ENCODE measurements at places on chromosomes 5 and 9.
A peak's percentile ranks its signal among the peaks of the same experiment; 100 is the strongest.

- no peak for DNase-seq
Observed at GRCh38 chr5:169805937-169806700, 169.0 kb downstream of the DOCK2 start.

DNA sequence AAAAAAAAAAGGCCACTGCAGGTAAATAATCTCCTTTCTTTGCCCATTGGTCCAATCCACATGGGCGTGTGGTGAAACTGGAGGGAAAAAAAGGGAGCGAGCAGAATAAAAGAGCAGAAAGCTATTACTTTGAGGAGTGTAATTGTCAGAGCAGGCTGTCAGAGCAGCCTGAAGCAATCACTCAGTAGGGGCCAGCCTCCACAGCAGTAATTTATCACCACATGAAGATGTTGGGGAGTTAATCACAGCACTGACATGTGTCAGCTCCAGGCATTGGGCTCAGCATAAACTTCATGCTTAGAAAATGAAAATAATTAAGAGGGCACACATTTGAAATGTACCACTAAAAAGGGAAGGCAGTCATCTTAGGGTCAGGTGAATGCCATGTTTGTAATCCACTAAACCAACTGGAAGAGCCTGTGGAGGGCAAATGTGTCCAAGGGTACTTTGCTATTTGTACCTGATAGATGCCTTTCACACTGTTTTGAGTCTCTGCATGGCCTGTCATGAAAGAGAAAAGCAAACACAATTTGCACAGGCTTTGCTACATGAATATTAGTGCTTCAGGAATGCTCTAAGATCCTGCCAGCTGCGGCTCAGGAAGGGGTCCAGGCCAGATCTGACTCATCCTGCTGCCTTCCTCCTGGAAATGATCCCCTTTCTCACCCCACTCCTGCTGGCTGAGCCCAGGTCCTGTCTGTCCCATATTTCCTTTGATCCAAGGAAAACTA, 2.9 kb upstream of the PTGER4 start:
- DNase-seq, result peak; percentile 85

DNA sequence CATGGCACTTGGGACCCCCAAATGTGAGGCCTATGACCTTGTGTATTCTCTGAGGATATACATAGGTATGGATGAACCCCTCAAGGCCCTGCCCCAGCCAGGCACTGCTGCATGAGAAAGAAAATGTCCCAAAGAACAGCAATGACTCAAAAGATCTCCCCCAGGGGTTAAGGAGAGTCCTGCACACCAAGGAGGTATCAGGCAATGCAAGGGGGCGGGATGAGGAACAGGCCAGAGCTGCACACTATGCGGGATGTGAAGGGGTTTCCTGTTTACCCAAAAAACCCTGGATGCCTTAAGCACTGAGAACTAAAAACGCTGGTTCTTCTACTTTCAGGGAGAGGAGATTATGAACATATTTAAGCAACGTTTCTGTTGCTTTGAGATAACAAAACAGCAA, 3.4 kb downstream of the RAPGEF1 start:
- no peak for DNase-seq

- no peak for DNase-seq
Observed at GRCh38 chr9:36881316-36881715, 152.8 kb downstream of the PAX5 start.

GRCh38 chr9:89806371-89807100, 201.7 kb downstream of the GADD45G start:
- DNase-seq, result peak; percentile 1

DNA sequence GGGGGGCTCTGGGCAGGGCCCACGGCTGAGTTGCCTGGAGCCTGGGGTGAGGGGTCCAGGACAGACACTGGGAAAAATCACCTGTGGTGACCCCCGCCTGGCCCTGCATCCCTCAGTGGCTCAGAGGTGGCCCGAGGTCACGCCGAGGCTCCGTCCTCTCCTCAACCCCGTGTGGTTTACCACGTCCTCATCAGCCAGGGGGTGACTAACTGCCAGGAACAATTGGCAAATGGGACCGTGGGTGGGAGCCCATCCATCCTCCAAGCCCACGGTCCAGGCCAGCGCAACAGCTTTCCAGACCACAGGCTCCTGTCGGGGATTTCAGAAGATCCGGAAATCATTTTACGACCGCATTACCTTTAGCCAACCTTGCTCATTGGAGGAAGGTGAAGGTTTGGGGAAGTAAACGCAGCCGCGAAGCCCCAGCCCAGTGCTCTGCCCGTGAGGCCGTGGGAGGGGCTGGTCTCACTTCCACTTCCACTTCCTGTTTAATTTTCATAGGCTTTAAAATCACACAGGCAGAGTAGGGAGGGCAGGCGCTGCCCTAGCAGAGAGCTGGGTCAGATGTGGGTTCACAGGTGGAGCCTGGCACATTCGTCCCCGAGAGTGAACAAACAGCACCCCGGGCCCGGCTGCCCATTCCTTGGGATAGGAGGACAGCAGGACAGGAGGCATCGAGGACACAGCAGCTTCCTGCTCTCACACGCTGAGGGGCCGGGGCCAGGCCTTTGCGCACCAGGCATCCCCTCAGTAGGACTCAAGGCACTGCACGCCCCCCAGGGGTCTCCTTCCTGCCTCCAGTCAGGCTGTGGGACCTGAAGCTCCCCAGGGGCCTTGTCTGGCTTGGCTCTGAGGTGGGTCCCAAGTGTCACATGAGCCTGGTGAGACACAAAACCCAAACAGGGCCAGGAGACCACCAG, 19.8 kb upstream of the SLC9A3 start:
- DNase-seq, result no peak

GRCh38 chr9:131277287-131277909, 1.1 kb upstream of the FAM78A start:
- DNase-seq, result no peak

Data from EH (cell line).